ENCODE measurements at places on chromosomes 2 and 18.

DNA sequence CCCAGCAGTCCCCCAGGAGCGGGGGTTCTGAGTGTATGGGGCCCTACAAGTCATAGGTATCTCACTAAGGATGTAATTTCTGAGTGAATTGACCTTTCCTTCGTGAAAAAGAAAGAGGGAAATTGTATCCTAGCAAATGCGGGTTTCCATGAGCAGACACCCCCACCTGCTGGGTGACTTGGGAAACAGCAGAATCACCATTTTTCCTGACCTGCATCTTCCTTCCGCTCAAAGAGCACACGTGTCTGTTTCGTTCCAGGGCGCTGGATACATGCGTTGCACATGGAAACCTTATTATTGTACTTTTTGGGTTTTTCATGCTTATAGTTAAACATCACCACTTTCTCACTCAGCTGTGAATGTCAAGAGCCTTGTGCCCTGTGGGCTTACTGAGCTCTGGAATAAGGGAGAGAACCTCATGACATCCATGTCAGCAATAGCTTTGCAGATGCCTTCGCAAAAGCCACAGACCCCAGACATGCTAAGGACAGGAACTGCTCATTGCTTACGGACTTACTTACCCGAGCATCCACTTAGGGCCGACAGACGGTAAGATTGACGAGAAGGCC, 132.8 kb downstream of the TPO start:
- no peak for DNase-seq

GRCh38 chr18:70288851-70289328, at the start of gene SOCS6:
Gene SOCS6 (plus strand): TSS chr18:70289045. CDS start chr18:70324669, 35,624 bp downstream.
- DNase-seq, result peak; percentile 49

GRCh38 chr2:140509765-140510164, 1621.1 kb downstream of the LRP1B start:
- DNase-seq, result no peak

- DNase-seq, result no peak
Measured at GRCh38 chr2:235066895-235067294, 115.1 kb downstream of the SH3BP4 start.

- no peak for DNase-seq
Measured at GRCh38 chr2:180990337-180990736, 9.9 kb downstream of the UBE2E3 start.

GRCh38 chr2:130930740-130931659, 94.3 kb downstream of the ARHGEF4 start:
- no peak for DNase-seq

DNA sequence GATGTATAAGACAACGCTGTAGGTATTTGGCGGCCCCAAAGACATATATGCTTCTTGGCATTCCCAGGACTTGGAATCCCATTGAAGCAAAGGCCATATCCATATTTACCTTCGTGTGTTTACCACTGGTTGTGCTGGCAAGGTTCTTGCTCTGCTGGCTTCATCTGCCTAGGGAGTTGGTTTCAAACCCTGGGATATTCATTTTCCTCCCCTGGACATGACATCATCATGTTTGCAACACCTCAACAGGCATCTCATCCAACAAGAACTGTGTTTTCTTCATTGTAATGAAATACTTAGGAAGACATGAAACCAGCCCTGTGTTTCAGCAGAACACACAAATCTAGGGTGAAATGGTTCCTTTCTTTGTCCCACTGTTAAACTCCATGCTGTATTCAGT, 77.9 kb upstream of the PHLPP1 start:
- DNase-seq, result no peak

GRCh38 chr2:190410166-190410565, 2.0 kb downstream of the MFSD6 start:
- no peak for DNase-seq

DNA sequence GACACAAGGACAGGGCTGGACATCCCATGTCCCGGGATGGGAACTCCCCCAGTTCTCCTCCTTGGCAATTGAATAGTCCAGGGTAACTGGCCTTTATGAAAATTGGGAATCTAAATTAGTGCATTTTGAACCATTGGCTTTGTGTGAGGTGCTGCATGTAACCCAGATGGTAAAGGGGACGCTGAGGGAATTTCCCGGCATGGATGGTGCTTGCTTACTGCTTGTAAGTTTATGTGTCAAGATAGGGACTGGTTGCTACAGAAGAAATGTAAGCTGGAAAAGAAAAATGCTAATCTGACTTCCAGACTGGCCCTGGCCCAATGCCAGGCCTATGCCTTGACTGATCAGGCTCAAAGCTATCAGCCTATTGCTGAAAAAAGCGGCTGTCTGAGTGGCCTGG, 1096.7 kb upstream of the DDX18 start:
- no peak for DNase-seq

GRCh38 chr2:98932778-98933343, 3.2 kb downstream of the CRACDL start:
- DNase-seq, result no peak

DNA sequence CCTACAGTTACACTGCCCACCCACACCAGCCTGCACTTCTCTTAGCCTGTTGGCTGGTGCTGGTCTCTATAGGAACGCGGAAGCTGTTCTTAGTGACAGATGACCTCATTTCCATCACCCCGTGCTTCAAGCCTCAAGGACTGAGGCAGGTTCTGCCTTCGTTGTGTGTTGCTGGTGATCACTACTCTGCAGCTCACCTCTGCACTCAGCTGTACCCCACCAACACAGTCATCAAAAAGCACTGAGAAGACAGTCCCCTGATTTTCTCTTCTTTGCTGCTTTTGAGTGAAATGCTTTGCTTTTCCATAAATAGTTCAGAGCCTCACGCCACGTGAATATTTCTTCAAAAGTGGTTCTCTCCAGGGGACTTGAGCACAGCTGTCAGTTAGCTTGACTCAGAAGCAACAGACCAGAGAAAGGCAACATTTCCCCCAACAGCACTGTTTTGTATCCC, 225.7 kb upstream of the CCDC150 start:
- no peak for DNase-seq

- DNase-seq, result no peak
Measured at GRCh38 chr2:41137031-41137430, 685.1 kb upstream of the SLC8A1 start.

DNA sequence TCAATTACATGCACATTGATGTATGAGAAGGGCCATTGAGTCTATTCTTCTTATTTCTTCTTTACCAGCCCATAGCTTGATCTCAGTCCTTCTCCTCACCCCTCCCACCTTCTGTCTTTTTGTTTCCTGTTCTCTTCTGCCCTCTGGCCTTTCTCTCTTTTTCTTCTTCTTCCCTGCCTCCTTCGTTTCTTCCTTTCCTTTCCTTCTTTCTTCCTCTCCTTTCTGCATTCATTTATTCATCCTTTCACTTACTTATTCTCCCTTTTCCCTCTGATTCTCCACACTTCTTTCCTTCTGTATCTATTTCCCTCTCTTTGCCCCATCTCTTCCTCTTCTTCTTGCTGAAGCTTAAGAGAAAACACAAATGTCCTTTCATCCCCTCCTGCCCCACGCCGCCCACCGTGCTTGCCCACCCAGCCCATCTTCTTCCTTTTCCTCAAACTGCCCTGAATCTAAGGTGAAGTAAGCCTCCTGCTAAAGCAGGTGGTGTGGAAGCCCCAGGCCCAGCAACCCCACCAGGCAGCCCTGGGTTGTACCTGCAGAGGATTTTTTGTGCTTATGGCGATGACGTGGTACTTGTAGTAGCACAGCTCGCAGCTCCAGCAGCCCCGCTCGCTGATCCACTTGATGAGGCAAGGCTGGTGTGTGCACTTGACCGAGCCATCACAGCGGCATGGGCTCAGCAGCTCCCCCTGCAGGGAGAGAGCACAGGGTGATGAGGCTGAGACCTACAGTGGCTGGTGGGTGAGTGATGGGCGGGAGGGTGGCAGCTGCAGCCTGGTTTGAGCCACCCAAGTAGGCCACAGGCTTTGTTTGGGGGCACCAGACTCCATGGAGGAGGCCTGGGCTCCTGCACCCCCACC, 89.0 kb downstream of the MARCHF4 start:
- no peak for DNase-seq

Measured in immature natural killer cell (primary cell).